ENCODE measurements at places on chromosomes 13 and 19.

GRCh38 chr13:84661718-84662117 lies 779.4 kb upstream of the SLITRK1 start:
- DNase-seq = no peak

GRCh38 chr13:113748862-113749451 lies 10.1 kb upstream of the TMEM255B start:
- no peak for DNase-seq

DNA sequence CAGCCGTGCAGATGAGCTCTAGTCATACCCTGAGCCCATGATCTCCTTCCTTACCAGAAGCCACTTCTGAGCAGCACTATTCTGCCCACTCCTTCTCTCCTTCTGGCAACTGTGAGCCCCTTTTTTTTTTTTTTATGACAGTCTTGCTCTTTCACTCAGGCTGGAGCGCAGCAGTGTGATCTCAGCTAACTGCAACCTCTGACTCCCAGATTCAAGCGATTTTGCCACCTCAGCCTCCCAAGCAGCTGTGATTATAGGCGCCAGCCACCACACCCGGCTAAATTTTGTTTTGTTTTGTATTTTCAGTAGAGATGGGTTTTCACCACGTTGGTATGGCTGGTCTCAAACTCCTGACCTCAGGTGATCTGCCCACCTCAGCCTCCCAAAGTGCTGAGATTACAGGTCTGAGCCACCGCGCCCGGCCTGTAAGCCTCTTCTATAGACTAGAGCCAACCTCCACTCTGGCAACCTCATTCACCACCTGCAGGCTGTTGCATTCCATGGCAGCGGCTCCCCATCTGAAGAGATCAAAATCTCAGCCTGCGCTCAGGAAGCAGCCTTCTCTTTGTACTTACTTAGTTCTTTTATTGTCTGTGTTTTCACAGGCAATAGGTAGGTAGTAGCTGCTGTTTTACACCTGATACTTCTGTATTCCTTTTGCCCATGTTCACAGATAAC lies 34.8 kb upstream of the NDFIP2 start:
- no peak for DNase-seq

DNA sequence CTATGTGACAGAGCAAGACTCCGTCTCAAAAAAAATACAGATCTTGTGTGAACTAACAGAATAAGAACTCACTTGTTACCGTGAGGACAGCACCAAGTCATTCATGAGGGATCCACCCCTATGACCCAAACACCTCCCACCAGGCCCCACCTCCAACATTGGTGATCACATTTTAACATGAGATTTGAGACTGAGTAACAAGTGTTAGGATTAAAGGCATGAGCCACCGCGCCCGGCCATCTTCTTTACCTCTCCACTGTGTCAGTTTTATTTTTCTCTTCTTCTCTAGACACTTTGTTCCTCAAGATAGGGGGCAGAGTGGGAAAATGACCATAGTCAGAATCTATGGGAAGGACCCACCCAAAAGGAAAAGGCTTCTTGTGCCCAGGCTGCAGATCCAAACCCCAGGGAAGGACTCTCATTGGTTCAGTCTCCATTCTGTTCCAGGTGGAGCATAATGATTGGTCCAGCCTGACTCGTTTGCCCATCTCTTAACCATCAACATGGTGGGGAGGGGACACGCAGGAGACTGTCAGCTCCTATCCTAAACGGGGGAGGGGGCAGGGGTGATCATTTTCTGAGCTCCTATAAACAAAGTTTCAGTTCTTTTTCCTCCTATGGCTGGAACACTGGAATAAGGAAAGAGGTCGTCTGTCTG lies 1.3 kb upstream of the CALM3 start:
- DNase-seq = no peak

DNA sequence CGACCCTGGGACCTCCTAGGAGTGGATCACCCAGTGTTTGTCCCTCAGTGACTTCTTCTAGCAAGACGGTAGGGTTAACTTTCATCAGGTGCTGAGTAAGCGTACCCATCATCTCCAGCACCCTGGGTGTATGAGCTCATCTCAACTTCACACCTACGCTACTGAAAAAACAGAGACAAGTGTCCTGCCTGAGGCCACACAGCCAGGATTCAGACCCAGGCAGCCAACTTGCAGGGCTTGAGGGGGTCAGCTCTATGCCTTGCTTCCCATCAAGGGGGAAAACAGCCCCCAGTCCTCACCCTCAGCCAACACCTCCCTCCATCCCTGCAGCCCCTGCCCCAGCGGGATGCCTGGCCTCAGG lies 4.6 kb downstream of the TLE2 start:
- no peak for DNase-seq

DNA sequence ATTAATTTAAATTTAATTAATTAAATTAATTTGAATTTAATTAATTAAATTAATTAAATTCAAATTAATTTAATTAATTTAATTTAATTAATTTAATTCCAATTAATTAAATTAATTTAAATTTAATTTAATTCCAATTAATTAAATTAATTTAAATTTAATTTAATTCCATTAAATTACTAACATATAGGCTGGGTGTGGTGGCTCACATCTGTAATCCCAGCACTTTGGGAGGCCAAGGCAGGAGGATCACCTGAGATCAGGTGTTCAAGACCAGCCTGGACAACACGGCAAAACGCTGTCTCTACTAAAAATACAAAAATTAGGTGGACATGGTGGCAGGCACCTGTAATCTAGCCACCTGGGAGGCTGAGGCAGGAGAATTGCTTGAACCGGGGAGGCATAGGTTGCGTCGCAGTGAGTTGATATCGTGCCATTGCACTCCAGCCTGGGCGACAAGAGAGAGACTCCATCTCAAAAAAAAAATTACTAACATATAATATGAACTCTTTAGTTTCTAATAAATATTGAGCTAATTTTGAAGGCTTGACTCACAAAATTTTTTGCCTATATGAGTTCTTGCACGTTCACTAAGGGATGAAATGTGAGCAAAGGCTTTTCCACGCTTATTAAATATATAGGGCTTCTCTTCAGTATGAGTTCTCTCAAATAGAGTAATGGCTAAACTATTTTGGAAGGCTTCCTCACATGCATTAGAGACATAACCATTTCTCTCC lies 9.0 kb upstream of the USP29 start:
- no peak for DNase-seq

DNA sequence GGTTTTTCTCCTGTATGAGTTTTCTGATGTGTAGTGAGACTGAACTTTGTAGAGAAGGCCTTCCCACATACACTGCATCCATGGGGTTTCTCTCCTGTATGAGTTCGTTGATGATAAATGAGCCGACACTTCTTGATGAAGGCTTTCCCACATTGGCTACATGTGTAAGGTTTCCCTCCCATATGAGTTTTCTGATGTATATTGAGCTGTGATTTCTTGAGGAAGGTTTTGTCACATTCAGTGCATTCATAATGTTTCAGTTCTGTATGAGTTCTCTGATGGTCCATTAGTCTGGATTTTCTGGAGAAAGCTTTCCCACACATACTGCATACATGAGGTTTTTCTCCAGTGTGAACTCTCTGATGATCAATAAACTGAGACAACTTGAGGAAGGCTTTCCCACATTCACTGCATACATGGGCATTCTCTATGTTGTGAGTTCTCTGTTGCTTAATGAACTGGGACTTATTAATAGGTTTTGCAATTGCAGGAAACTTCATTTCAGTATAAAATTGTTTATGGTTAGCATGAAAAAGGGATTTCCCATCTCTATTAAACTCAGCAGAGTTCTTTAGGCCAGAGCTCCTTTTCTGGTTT lies 7.5 kb upstream of the ZNF350 start:
- DNase-seq = no peak

- DNase-seq = peak; percentile 26
Measured at GRCh38 chr19:16527971-16528521, 14.2 kb downstream of the CHERP start.

- DNase-seq = no peak
Measured at GRCh38 chr13:47603365-47603764, 397.7 kb downstream of the SUCLA2 start.

DNA sequence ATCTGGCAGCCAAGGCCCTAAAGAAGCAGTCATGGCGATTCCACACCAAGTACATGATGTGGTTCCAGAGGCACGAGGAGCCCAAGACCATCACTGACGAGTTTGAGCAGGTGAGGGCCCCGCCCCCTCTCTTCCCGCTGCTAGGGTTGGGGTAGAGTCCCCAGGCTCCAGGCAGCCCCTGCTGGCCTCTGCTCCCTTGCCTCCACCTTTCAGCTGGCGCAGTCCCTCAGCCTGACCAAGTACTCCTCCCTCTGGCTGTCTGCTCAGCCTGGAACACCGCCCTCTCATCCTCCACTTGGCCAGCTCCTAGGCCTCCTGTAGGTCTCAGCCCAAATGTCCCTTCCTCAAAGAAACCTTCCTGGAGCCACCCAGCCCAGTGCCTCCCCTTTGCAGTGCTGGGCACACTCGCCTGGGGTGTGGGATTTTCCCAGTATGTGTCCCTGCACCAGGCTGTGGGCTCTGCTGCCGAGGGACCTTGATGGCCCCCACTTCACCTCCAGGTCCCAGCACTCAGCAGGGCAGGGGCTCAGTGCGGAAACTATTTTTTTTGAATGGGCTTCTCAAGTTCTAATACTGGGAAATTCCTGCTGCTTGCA lies 5.7 kb downstream of the LENG1 start:
- no peak for DNase-seq

- no peak for DNase-seq
Measured at GRCh38 chr13:30159446-30159839, 147.9 kb downstream of the KATNAL1 start.

GRCh38 chr19:2149980-2150793 lies 1.2 kb downstream of the AP3D1 start:
- DNase-seq = no peak

DNA sequence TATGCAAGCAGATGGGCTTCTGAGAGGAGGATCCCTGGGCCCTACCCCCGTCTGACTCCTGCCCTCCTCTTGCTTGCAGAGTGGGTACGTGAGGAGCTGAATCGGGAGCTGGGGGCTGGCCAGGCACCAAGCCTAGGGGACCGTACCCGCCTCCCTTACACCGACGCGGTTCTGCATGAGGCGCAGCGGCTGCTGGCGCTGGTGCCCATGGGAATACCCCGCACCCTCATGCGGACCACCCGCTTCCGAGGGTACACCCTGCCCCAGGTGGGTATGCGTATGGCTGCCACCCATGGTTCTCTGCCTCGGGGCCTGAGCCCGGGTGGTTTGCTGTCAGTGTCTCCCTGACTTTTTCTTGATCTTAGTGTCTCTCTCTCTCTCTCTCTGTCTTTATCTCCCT lies 10.4 kb downstream of the CYP2S1 start:
- no peak for DNase-seq
